ENCODE measurements at places on chromosomes 7 and 10.

DNA sequence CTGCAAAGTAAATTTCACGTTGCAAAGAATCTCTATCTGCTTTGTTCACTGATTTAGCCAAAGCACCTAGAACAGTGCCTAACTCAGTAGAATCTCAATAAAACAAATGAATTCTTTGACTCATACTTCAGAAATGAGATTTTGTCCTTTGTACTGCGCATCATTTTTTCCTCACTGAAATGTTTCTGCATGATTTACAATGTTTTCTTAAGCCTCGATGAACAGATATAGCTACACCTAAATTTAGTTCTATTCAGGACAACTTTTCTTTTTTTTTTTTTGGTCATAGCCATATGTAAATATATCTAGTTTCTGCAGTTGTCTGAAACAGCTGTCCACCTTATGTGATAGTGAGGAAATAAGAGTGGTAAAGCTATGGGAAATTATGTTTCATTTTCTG is 15.3 kb downstream of the GNAT3 start:
- no peak for DNase-seq

DNA sequence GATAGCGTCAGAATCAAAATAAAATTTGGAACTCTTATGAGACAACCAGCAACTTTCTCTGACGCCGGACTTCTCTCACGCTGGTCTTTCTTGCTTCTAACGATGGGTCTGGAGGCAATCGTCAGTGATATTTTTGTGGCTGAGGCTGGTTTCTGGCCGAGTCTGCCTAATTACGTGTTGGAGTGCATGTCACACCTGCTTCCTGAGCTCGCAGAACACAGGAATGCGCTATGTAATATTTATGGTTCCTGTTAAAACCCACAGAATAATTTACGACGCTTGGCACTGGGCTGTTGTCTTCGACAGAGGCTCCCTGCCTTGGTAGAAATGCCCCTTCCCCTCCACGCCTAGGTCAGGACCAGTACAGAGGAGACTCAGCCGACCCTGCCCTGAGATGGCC is 64.9 kb downstream of the NPTX2 start:
- no peak for DNase-seq

GRCh38 chr10:61993711-61994401 is 92.4 kb downstream of the ARID5B start:
- DNase-seq: no peak

DNA sequence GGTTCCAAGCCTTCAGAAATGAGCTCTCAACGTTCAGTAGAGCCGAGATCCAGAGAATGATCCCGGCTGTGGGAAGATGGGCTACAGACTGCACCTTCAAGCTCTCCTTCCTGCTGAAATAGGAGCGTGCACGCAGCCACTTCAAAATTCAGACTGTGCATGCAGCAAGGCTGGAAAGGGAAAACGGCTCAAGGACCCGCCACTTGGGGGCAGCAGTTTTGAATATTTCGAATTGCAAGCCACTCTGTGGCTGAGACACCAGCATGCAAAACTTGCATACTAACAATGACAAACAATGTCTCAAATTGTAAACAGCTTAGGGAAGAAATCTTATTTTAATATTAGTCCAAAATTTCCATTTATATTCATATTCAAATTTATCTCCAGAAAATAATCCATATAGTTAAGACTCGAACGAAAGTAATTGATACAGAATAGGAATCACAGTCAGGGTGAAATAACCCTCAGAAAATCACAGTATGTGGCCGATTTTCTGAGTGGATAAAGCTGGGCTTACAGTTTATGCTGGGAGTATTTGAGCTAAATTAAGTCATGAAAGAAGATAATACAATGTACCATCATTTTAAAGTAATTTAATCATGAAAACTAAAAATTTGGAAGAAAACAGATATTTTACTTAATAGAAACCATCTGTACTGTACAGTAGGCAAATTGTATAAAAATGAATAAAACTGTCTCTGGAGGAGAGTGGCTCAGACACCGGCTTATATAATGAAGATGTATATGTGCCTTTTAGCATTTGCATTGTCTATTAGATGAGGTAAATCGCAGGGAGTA is 137.9 kb upstream of the MKI67 start:
- DNase-seq: peak; percentile 75

GRCh38 chr10:34121125-34121753 is 693.9 kb downstream of the PARD3 start:
- no peak for DNase-seq

- no peak for DNase-seq
Measured at GRCh38 chr7:55152516-55152915, 133.7 kb downstream of the EGFR start.

DNA sequence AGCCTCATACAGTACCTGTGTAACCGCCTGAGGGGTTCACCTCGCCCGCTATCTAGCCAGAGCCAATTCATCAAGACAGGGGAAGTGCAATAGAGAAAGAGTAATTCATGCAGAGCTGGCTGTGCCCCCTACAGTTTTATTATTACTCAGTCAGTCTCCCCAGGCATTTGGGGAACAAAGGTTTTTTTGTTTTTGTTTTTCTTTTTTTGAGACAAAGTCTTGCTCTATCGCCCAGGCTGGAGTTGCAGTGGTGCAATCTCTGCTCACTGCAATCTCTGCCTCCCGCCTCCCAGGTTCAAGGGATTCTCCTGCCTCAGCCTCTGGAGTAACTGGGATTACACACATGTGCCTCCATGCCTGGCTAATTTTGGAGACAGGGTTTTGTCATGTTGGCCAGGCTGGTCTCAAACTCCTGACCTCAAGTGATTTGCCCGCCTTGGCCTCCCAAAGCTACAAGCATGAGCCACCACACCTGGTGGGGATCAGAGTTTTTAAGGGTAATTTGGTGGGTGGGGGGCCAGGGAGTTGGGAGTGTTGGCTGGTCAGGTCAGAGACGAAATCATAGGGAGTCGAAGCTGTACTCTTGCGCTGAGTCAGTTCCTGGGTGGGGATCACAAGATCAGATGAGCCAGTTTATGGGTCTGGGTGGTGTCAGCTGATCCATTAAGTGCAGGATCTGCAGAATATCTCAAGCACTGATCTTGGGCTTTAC is 116.5 kb downstream of the MARCHF5 start:
- DNase-seq: no peak

GRCh38 chr7:128434413-128435326 is 21.0 kb upstream of the HILPDA start:
- DNase-seq: no peak

DNA sequence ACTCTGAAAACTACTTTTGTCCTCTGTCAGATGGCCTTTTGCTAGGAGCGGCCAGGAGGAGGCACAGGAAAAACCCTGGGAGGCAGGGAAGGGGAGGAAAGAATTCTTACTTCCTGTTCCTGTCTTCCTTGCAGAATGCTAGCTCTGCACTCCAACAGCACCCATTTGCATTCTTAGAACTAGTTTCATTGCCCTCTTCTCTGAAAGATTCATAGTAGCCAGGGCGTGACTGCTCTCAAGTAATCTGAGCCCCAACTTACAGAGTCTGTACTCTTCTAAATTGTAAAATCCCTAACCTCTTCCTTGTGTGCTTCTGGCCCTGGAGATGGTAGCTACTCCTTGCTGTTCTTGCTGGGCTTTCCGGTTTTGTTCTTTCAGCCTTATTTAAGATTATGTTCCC is 75.3 kb upstream of the STEAP1 start:
- DNase-seq: no peak

DNA sequence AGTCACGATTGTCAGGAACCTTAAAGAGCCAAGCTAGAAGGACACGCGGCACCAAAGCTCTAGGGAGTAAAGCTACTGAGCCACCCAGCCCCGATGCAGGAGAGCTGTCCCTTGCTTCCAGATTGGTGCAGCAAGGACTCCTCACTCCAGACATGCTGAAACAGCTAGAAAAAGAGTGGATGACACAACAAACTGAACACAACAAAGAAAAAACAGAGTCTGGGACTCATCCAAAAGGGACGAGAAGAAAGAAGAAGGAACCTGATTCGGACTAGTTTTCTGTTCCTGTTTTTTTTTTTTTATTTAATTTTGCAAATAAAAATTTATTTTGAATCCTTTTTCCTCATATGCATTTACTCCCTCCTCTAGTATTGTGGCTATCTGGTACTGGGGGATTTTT is 11.4 kb upstream of the HKDC1 start:
- no peak for DNase-seq

DNA sequence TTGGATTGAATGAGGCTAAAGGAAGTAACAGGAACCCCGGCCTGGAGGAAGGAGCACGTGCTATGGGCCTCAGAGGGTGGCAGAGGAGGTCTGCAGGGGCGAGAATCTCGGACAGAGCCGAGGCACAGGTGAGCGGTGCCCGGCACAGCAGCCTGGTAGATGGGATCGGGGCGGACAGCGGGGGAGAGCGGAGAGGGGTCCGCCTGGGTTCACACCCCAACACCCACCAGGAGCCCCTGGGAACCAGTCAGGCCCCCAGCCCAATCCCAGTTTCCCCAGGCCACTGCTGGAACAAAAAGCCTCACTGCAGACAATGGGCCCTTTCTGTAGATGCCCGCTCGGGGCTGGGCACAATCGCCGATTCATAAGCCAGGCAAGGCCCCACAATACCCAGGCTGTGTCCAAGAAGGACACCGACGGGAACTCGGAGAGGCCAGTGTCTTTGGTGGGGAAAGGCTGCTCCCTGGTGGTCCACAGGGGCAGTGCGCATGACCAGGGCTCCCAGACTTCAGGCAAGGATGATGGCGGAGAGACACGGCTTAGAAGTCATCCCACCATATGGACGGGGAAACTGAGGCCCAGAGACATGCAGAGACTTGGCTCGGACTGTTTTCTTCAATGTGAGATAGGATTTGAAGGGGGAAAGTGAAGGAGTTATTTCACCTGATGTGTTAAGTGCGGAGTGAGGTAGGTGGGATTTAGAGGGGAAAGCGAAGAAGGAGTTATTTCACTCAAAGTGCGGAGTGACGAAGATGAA is 106.9 kb upstream of the GPR26 start:
- DNase-seq: peak; percentile 89

DNA sequence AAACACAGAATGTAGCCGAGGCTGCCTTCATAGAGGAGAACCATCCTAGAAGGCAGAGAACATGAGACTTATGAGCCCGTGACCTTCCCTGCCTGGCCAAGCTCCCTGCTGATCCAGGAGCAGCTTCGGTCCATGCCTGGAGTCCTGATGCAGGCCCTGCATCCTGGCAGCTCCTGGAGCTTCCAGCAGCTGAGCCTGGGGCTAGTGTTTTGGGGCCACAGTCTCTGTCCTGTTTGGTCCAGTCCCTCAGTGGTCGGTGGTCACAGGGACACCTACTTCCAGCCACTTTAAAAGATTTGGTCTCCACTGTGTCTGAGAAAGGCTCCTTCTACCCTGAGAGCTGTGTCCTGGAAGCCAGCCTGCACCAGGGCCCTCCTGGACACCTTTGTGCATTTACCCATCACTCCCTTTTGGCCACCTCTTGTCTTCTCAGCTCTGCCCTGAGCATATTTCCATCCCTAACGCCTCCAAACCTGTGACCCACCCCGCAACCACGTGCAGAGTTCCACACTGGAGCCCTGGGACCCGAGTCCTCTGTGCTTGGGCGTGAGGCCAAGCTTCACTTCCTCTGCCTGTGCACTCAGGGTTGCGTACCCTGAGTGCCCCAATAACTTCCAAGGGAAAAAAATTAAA is 315.2 kb upstream of the ZNF32 start:
- DNase-seq: peak; percentile 12

GRCh38 chr7:151086802-151087244 is 548 bp downstream of the AGAP3 start:
- peak; percentile 71 for DNase-seq
